ENCODE measurements at places on chromosomes 12 and 14.

DNA sequence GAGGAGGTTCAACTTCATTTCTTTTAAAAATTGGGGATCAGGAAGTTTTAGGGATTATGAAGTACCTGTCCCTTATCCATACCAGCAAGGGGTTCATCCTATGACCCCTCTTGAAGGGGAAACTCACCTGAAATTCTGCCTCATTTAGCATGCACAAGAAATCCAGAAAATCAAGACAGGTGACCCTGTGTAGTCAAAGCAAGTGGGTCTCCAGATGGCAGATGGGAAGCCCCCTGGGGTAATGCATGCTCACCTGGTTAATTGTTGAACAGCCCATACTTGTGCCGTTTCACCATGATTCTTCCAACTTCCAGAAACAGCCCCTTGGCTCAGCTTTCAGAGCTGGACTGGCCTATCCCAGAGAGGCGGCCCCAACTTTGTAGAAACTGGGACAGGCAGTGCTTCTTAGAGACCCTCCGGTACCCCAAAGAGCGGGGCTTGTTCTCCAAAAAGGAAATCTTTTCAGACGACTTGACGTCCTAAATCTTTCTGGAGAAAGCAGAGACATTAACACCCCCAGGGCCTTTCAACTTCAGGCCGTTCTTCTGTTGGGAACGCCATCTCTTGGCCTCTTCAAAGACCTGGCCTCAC is 66.3 kb upstream of the ESRRB start:
- DNase-seq = no peak

- no peak for DNase-seq
These were observed 22.0 kb downstream of the PRPF40B start for GRCh38 chr12:49645146-49646039.

GRCh38 chr14:49447540-49448107 is 138.6 kb downstream of the RPS29 start:
- DNase-seq = no peak

GRCh38 chr12:3592856-3593625 is 102.0 kb downstream of the PRMT8 start:
- DNase-seq = no peak

- peak; percentile 97 for DNase-seq
These were observed 649 bp upstream of the SALL2 start for GRCh38 chr14:21526672-21527317.

DNA sequence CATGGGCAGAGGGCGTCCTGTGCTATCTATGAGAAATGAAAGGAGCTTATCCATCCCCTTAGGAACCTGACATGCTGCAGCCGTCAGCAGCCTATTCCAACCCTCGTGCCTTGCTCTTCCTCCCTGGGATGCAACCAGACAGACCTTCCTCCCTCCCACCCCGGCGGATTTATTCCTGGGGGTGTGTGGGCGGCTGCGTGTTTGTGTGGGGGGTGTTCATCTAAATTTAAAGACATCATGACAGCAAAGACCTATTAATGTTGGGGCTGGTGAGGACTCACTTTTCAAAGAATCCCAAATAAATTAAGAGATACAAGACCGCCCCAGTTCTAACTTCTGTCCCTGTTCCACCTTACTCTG is 52.0 kb downstream of the WSCD2 start:
- DNase-seq = no peak

DNA sequence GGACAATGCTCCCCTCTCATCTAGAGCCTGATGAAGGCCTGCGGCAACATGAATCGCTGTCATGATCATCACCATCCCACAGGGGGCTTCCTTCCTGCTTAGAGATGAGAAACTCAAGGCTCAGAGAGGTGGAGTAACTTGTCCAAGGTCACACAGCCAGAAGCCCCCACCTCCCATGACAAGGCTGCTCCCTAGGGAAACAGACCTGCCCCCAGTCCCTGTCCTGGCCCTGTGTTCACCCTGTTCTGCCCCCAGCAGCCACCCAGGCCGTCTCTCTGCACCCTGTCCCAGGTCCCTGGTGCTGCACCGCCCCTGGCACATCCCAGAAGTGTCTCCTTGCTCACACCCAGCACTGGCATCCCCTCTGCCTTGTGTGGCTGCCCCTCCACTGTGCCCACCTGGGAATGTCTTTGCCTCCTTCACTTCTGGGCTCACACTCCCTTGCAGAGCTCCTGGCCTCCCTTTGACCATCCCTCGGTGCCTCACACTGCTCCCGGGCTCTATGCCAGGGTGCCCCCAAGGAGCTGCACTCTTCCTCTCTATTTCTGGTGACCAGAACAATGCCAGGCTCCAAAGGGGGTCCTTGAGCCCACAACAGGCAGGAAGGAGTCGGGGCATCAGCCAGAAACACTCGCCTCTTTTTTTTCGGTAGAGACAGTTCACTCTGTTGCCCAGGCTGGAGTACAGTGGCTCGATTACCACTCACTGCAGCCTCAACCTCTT is 70.5 kb downstream of the BCL11B start:
- DNase-seq = peak; percentile 70

DNA sequence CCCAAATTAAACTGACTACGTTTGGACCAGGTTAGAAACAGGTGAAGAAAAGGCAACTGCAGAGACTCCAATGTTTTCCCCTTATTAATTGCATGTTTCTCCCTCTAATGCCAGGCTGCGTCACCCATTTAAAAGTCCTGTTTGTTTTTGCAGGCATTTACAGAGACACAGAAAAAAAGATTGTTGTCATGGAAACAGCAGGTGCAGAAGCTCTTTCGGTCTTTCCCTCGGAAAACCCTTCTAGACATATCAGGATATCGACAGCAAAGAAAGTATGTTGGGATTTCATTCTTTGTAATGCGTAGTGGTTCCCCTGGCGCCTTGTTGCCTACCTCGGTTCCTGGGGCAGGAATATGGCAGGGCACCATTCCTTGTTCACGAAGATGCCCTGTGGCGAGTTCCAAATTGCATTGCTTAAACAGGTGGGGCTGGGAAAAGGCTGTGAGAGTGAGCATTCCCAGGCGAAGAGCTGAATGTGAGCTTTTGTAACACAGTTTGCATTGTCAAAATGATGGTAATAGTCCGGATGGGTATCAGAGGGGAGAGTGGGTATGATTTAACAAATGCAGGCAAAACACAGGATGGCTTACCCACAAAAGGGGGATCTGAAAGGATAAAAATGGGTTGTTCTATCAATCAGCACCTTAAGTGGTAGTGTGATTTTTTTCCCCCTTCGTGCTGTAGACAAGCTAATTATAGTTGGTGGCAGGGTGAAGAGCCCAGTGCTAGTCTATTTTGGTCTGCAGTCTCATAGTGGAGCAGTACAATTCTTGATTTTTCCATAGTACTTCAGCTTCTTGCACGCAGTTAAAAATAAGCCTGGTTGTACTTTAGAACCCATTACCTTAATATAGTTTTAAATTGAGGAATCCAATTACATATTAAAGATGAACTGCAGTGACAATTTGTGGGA is 132.4 kb downstream of the GCH1 start:
- no peak for DNase-seq

GRCh38 chr12:20264608-20265114 is 103.7 kb upstream of the PDE3A start:
- peak; percentile 92 for DNase-seq

GRCh38 chr12:12720672-12721161 is 3.5 kb downstream of the CDKN1B start:
- DNase-seq = no peak

- no peak for DNase-seq
These were observed 36.3 kb downstream of the HMGA2 start for GRCh38 chr12:65860600-65860999.

GRCh38 chr12:51219322-51219721 is 1.5 kb upstream of the POU6F1 start:
- DNase-seq = no peak

GRCh38 chr14:103889313-103890051 is 38.8 kb upstream of the TDRD9 start:
- DNase-seq = no peak

GRCh38 chr14:64654246-64654900 is 49.9 kb upstream of the PLEKHG3 start:
- no peak for DNase-seq

- DNase-seq = no peak
These were observed 249.8 kb downstream of the VRK1 start for GRCh38 chr14:97046967-97047366.

- DNase-seq = no peak
These were observed 3.8 kb downstream of the MYF5 start for GRCh38 chr12:80720516-80720915.

- DNase-seq = no peak
These were observed 11.4 kb downstream of the MGST1 start for GRCh38 chr12:16358878-16359277.
